ENCODE measurements at places on chromosomes 6 and 20.

- no peak for DNase-seq
Observed at GRCh38 chr6:156731396-156731795, 45.8 kb upstream of the ARID1B start.

DNA sequence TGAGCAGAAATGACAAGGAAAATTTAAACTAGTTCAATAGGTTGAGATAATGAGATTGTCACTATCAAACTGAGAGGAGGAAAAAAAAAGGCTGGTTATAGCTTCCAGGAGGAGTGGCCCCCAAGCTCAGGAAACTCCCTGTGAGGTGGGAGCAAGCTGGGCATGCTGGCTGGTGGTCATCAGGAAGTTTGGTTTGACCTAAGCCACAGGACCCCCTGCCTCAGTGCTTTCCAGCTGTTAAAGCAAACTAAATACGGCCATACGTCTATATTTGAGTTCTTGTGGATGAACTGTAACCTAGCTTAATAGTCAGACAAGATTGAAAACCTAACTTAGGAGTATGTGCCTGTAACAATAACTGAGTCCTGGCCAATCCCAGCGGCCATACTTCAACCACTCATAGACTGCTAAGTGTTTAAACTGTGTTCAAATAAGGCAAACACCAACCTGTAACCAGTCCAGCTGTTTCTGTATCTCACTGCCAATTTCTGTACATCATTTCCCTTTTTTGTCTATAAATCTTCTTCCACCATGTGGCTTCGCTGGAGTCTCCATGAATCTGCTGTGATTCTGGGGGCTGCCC, 24.6 kb upstream of the ZBTB24 start:
- no peak for DNase-seq

GRCh38 chr6:80488190-80488589, 381.7 kb downstream of the BCKDHB start:
- no peak for DNase-seq

DNA sequence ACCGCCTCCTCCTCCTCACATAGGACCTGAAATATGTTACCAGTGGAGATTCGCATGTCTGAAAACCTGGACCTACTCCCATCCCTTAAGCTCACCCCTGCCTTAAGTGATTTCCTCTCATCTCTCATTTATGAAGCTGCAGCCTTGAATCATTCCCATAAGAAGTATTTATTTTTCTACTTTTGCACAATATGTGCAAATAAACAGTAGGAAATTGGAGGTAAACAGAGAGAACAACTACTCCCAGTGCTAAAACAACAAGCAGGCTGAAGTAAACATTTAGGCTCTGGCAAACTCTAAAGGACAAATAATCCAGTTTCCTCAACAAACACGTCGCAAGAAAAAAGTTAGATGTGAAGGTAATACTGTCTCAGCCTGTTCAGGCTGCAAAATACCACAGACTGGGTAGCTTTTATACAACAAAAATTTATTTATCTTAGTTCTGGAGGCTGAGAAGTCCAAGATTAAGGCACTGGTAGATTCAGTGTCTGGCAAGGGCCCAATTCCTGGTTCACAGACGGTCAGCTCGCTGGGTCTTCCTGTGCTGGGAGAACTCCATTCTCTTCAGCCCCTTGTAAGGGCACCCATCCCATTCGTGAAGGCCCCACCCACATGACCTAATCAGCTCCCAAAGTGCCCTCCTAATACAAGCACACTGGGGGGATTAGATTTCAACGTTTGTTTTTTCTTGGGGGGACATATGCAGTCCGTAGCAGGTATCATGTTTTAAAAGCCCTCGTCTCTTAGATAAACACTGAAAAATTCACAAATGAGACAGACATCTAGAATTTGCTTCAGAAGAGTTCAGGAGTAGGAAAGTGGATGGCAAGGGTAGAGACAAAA, 15.6 kb downstream of the SPATA2 start:
- no peak for DNase-seq

DNA sequence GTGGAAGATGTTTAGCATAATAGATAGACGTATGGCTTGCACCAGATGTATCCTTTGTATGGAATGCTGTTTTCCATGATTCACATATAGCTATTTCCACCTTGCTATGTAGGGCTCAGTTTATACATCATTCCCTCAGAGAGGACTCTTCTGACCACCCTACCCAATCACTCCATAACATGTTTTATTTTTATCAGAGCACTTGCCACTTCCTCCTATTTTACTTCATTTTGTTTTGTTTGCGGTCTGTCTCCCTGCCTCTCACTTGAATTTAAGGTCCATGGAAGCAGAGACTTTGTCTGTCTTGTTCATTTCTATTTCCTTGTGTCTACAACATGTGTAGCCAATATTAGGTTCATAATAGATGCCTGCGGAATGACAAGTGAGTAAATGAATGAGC, 266.9 kb upstream of the CITED2 start:
- DNase-seq = peak; percentile 66

- peak; percentile 65 for DNase-seq
Observed at GRCh38 chr20:13458860-13459451, 179.8 kb downstream of the TASP1 start.

DNA sequence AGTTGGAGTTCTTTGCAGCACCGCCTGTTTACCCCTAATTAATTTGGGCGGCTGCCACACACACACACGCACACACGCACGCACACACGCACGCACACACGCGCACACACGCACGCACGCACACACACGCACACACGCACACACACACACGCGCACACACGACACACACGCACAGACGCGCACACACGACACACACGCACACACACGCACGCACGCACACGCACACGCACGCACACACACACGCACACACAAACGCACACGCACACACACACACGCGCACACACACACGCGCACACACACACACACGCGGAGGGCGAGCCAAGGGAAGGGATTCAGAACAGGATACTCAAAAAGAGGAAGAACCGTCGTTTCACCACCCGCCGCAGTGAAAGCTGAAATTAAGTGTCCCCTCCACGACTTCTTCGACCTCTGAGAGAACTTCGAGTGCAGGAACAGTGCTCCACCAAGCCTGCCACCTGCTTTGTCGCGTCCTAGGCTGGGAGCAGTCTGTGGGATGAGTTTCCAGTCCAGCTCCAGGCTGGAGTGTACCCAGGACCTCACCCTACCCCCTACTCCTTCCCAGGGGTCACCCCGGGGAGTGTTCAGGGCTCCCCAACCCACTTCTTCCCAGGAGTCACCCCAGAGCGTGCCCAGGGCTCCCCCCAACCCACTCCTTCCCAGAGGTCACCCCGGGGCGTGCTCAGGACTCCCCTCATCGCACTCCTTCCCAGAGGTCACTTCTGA, 1.1 kb downstream of the RNASET2 start:
- peak; percentile 80 for DNase-seq

DNA sequence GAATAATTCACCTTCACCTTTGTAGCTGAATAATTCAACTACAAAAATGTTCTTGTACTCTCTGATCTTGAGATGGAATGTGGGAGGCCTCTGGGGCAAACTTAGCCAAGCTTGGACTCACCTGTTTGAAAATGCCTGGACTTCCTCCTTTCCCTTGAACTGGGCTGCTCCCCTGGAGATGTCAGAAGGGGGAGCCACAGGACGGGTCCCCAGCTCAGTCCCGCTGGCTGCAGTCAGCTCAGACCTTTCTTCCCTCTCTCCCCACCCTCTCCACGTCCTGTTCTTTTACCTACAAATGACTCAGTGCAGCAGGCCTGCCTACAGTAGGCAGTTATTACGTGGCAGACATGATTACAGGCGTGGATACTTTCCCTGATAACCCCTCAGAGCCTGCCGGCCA, 131.5 kb upstream of the RALGAPA2 start:
- DNase-seq = no peak

DNA sequence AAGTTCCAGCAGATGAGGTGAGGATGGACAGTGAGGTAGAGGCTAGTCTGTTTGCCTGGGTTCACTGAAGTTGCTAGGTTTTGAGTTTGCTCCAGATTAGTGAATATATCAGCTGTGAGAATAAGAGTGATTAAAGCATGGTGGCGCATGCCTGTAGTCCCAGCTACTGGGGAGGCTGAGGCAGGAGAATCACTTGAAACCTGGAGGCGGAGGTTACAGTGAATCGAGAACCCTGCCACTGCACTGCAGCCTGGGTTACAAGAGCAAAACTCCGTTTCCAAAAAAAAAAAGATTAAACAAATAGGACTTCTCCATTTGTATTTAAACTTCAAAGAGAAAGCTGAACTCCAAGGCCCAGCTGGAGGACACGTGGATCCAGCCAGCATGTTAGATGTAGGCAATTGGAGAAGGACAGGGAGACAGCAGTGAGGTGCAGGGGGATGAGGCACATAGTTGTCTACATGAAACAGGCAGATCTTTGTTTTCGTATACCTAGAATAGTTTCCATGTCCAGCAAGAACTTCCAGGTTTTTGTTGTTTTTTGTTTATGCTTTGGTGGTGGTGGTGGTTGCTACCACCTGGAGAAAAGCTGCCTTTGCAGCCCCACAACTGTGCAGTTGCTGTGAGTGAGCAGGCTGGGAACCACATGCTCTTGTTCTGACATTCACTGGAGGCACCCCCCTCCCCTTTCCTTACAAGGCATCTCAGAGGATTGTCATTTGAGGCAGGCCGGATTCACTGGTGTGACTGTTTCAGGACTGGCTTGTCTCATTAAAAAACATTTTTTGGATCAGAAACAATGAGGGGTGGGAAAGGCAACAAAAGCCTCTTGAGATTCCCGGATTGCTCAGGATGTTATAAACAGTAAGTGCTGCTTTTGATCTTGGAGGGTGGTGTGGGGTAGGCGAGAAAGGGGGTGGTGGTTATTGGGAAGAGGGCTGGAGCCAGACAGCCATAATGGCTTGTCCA, 72.3 kb downstream of the JARID2 start:
- DNase-seq = no peak

- peak; percentile 1 for DNase-seq
Observed at GRCh38 chr6:94323853-94324252, 904.5 kb upstream of the EPHA7 start.

DNA sequence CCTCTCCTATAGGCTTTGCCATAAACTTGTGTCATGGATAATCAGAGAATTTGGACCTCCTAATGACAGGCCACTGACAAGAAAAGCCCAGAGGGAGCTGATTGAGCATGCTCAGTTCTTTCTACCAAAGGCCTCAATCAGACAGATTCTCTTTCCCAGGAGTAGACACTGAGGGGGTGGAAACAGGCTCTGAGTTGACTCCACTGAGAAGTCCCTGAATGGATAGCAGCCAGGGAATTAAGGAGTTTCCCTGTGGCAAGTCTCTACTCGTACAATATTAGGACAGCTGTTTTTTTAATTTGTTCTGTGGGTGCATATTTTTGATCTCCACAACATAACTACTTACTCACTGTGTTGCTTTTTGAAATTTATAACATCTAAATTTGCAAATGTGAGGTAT, 63.3 kb downstream of the SLC16A10 start:
- DNase-seq = no peak

DNA sequence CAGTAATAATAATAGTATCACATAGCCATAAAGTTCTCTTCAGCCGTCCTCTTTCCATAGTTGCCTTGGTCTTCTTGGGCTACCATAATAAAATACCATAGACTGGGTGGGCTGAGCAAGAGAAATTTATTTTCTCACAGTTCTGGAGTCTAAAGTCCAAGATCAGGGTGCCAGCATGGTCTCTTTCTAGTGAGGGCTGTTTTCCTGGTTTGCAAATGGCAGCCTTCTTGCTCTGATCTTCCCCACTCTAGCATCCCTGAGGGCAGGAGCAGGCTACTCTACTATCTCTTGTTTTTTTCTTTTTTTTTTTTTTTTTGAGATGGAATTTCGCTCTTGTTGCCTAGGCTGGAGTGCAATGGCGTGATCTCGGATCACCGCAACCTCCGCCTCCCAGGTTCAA, 8.2 kb upstream of the BEND3 start:
- no peak for DNase-seq

DNA sequence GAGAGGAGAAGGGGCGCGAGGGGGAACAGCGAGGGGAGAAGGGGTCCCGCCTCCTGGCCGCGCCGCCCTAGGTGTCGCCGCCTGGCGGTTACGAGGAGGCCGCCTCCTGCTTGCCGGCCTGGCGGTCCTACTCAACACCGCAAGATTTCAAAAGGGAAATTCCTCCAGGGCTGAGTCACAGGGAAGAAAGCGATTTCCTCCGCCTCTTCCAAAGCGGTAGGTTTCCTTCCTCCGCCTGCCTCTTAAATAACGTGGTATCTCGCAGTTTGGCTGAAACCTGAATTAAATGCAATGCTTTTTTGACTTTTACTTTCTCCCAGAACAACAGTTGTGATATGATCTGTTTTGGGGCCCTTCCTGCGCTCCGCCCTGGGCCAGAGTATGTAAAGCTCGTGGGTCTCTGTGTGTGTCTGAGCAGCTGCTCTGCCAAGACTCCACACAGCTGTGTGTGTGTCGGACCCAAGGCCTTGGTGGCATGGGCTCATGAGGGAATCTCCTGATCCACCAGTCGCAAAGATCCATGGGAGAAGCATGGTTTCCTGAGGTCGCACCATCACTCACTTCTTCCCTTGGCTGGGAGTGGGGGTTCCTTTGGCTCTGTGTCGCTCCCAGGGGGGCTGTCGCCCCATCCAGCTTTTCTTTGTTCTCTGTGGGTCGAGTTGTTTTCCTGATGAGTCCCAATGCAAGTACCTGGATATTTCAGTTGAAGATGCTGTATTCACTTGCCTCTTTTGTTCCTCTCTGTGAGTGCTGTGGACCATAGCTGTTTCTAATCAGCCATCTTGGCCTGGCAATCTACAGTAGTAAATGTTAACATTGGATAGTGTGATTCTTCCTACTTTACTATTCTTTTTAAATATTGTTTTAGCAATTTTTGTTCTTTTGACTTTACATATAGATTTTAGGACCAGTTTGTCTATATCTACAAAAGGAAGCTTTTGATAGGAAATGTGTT, 31.6 kb upstream of the NOTCH4 start:
- DNase-seq = peak; percentile 68

DNA sequence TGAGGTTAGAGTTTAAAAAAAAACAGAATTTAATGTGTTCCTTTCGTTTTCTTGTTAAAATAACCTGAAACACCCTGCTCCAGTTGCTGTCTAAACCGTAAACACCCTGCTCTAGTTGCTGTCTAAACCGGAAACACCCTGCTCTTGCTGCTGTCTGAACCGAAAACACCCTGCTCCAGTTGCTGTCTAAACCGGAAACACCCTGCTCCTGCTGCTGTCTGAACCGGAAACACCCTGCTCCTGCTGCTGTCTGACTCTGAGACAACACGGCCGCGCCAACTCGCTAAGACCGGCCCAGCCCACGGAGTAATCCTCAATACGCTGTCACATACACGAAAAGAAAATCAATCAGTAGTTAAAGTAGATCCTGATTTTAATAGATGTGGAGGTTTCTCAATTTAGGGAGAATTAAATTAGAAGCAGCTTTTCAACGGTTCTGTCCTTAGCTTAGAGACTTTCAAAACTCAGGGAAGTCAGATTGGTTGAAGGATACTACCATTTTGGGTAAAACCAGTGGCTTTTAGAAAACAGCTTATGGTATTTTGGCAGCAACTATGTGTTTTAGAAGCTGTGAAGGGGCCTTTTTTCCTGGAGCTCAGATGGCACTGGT, 98.3 kb downstream of the RAMACL start:
- DNase-seq = peak; percentile 85

- no peak for DNase-seq
Observed at GRCh38 chr6:158765499-158766068, 53.6 kb downstream of the EZR start.
